ENCODE measurements at places on chromosomes 7 and 10.

GRCh38 chr7:90777465-90777864 is 181.3 kb downstream of the CDK14 start:
- DNase-seq: no peak

- DNase-seq: no peak
Measured at GRCh38 chr7:12695965-12696364, 8.5 kb downstream of the ARL4A start.

GRCh38 chr10:34291466-34292193 is 523.5 kb downstream of the PARD3 start:
- DNase-seq: no peak

DNA sequence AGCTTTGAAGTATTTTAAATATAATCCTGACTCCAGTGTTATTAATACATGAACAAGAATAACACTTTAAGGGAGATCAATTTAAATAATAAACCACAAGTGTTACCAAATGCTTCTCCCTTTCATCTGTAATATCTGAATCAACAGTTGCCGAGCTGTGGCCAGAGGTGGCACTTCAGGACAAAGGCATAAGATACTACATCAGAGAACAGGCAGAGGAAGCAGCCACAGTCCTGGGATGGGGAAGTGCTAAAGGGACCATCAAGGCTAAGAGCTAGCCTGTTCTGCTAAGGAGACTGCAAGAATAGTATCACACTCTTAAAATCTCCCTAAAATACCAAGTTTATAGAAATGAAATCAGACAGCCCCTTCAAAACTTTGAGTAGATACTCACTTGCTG is 378.2 kb upstream of the PRKCQ start:
- DNase-seq: no peak

- DNase-seq: no peak
Measured at GRCh38 chr10:8962249-8962648, 907.8 kb downstream of the GATA3 start.

DNA sequence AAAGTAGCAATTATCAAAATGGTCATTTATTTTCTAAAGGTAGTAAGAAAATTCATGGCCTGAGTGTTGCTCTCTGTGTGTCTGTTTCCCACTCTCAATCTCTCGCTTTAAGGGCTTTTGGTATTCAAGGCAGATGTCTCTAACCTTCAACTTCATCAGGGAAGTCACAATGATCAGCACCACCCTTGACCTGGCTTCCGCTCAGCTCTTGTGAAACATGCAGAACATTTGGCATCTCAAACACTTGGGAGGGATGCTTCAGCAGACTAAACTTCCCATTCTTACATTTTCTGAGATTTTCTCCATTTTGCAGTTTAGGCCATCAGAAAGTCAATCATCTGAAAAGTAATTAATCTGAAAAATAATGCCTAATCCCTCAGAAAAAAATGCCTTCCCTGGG is 129.8 kb downstream of the AOAH start:
- DNase-seq: no peak

DNA sequence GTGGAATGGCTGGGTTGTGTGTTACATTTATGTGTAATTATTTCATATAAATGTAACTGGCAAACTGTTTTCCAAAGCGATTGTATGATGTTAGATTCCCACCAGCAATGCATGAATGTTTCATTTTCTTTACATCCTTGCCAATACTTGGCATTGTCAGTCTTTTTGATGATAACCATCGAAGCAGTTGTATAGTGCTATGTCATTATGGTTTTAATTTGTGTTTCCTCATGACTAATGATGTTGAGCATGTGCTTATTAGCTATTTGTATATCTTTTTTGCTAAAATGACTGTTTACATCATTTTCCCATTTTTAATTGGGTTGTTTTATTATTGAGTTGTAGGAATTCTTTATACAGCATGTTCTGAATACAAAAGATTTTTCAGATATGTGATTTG is 22.3 kb downstream of the AHCYL2 start:
- DNase-seq: no peak

Measured in omental fat pad (tissue), 4 donors.